Breast epithelium (tissue), 4 donors: ENCODE measurements at places on chromosomes 6 and 20. TPM values are rescaled to one million over a fixed set of nuclear protein-coding genes. Genes with fewer than 3 reads are reported as not detected.

The HTR1E gene
- not detected for total RNA-seq

The VSTM2L gene
- 0.33 TPM for total RNA-seq

The BPI gene
- not detected for total RNA-seq

The SLC35D3 gene
- total RNA-seq: not detected

The OR2J3 gene
- total RNA-seq: 0.15 TPM

The PRDM13 gene
- not detected for total RNA-seq

The TSPYL4 gene
- 15.2 TPM for total RNA-seq

The IDH3B gene
- total RNA-seq: 115 TPM

The BCAS4 gene
- total RNA-seq: 10.5 TPM

The CD93 gene
- 64.9 TPM for total RNA-seq

The PDYN gene
- total RNA-seq: not detected

The SLC39A7 gene
- total RNA-seq: 74.1 TPM

The ABHD16B gene
- total RNA-seq: not detected

GRCh38 chr6:89662659-89663223 lies 24.2 kb upstream of the LYRM2 start:
- no peak for DNase-seq

- no peak for DNase-seq
Observed at GRCh38 chr6:79372757-79373156, 138.3 kb upstream of the HMGN3 start.

DNA sequence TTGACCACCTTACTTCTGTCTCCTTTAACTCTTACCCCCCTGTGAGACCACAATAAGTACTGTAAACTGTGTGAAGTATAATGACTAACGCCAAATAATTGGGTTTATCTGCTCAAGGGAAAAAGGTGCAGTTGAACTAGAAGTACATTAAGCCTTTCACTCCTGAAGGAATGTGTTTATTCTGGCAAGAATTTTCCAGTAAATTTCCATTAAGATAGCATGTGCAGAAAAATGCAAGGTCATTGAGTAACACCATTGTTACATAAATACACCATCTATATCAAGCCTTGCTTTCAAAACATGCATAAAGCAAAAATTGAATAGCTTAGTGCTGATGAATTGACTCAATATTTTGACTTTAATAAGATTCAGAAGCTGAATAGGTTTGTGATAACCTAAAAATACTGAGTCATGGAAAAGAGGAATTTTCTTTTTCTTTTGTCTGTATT lies 65.4 kb downstream of the ARHGAP18 start:
- DNase-seq: no peak

- DNase-seq: no peak
Observed at GRCh38 chr20:52975803-52976531, 3.8 kb downstream of the TSHZ2 start.

GRCh38 chr6:85747093-85747492 lies 104.4 kb upstream of the SYNCRIP start:
- no peak for DNase-seq

GRCh38 chr6:48474830-48475229 lies 363.8 kb upstream of the PTCHD4 start:
- no peak for DNase-seq

DNA sequence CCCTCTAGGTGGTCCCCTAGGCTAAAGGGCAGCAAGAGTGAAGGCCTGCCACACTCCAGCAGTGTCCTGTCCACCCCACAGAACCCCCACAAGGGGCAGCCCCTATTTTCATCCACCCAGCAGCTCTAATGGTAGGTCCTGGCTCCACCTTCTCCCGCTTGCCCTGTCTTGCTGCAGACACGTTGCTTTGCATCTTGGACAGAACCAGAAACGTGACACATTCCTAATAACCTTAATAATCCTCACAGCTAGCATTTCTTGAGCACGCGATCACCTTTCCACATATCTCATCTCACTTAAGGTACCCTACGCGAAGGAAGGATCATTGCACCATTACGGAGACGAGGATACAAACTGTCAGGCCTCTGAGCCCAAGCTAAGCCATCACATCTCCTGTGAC lies 11.7 kb upstream of the SLC22A23 start:
- DNase-seq: no peak

DNA sequence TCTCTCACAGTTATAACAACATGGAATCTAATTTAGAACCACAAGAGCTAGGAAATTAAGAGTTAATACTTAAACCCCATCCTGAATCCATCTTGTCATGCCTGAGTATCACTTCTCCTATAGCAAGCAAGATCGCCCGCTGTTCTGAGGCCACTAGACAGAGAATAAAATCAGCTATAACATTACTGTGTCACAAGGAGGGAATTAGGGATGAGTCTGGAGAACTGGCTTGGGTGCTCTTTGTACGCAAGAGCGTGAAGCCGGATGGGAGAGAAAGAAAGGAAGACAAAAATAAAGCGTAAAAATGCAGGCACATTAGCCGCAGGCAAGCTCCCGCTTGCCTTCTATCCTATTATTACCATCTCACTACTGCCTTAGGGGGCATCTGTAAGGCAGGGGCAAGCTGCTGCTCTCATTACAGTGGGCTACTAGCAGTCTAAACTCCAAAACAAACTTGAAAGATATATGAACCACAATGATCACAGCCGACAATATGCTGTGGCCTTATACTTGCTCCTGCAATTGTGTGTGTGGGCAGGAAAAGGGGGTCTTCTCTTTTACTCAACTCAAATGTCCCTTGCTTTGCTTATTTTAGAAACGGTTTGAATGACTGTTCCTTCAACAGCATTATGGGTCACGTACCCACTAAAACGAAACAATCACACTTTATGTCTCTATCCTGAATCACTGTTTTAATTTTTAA lies 81.9 kb downstream of the GJA10 start:
- DNase-seq: no peak

DNA sequence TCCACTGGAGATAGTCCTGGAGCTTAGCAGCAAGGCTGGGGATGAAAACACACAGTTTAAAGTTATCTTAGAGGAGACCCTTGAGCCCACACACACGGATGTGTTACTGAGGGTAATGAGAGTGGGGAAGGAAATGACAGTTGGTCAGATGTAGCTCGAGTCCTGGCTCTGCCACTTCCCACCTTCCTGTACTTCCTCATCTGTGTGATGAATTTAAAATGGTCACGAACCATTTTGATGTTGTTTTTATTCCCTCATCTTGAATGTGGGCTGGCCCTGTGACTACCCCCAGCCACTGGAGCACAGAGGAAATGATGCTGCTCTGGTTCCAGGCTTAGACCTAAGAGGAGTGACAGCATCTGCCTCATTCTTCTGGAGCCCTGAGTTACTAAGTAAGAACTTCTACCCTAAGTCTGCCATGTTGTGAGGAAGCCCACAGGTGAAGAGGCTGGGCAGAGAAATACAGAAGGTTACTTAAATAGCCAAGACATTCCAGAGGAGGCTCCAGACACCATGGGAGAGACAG lies 141.2 kb downstream of the NRN1 start:
- DNase-seq: no peak

DNA sequence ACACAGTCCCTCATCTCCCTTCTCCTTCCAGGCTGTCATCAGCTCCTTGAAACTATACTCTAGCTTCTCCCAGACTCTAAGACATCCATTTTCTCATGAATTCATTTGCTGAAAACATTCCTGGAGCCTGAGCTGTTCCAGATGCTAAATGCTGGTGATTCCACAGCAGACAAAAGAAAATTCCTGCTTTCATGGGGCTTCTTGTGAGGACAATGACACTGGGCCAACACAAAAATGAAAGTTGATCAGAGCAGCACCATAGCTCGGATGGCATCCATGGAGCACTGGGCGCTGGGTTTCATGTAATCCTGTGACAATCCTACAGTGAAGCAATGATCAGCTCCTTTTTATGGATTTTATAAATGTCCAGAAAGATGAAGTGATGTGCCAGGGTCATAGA lies 47.4 kb upstream of the STX16 start:
- DNase-seq: no peak

DNA sequence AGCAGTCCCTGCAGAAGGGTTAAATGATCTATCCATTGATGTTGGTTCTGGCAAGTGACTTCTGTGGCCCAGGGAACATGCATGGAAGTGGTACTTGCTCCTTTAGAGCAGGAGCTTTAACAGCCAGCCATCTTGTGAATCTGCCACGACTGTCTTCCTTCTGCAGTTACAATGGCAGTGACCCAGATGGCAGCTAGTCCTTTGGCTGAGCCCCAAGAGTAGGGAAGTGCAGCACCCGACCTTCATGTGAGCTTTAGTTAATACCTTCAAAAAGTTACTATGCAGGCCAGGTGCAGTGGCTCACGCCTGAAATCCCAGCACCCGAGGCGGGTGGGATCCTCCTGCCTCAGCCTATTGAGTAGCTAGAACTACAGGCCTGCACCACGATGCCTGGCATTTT lies 66.4 kb downstream of the POPDC3 start:
- no peak for DNase-seq

DNA sequence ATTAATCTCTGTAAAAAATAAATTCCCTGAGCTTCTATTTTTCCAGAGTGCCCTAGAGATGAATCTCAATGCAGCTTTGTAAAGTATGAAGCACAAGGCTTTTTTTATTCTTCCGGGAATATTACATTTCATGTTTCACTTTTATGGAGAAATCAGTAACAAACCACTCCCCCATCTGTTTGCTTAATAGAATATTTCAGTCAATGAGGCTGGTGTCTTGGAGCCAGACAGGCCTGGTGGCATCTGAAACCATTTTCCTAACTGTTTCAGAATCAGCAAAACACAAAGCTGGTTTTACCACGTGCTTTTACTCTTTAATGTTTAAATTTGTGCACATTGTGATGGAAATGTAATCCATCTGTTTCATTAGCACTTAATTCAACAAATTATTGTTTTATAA lies 400.8 kb upstream of the HSF2 start:
- no peak for DNase-seq

- no peak for DNase-seq
Observed at GRCh38 chr6:134080171-134080795, 27.9 kb upstream of the SLC2A12 start.

- no peak for DNase-seq
Observed at GRCh38 chr20:49561256-49561655, 6.7 kb downstream of the PTGIS start.

DNA sequence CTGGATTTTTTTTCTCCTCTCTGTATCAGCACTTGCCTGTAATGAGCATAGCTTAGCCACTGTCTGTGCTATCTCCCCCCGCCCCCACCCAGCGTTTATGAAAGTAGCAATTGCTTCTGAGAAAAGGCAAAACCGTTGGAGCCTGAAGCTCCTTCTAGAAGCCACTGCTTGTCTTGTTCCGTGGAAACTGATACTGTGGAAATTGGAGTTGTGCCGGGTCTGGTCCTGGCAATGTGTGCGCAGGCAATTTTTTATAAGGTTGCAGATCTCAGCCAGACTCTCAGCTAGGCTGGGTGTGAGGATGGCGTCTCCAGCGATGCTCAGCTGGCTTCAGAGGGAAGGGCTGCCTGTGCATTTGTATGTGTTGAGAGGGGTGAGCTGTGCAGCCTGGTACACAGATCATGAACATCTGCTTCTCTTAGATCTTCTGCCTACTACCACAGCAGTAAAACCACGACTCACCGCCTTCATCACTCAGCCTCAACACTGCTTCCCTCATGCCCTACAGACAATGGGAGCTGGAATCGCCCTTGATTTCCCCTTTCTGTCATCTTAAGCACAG lies 72.4 kb upstream of the GTSF1L start:
- no peak for DNase-seq

- no peak for DNase-seq
Observed at GRCh38 chr6:16671302-16672289, 89.7 kb downstream of the ATXN1 start.

DNA sequence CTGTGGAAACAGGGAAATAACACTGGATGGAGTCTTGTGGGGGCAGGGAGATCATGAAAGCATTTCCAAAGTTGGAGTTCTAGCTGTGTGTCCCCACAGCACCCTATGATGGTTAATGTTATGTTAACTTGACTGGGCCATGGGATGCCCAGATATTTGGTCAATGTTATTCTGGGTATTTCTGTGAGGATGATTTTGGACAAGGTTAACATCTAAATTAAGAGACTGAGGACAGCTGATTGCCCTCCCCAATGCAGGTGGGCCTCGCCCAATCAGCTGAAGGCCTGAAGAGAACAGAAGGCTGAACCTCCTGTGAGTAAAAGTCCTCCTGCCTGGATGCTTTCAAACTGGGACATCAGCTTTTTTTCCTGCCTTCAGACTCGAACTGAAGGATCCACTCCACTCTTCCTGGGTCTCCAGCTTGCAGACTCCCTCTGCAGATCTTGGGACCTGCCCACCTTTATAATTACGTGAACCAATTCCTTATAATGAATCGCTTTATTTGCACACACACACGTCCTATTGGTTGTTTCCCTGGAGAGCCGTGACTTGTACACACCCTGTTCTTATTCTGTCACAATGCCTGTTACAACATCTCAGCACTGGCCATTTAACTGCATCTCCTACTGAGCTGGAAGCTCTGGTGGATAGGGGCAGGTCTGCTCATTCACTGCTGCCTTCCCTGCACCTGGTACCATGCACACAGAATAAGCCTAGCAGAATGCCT lies 99.5 kb upstream of the IYD start:
- DNase-seq: no peak

- no peak for DNase-seq
Observed at GRCh38 chr6:113276601-113277000, 580.5 kb upstream of the MARCKS start.

GRCh38 chr20:58719971-58720371 lies 27.4 kb downstream of the NPEPL1 start:
- DNase-seq: peak; percentile 41

GRCh38 chr20:56630506-56631317 lies 1.6 kb downstream of the TFAP2C start:
- DNase-seq: no peak

GRCh38 chr6:85458782-85459181 lies 8.9 kb downstream of the NT5E start:
- no peak for DNase-seq

DNA sequence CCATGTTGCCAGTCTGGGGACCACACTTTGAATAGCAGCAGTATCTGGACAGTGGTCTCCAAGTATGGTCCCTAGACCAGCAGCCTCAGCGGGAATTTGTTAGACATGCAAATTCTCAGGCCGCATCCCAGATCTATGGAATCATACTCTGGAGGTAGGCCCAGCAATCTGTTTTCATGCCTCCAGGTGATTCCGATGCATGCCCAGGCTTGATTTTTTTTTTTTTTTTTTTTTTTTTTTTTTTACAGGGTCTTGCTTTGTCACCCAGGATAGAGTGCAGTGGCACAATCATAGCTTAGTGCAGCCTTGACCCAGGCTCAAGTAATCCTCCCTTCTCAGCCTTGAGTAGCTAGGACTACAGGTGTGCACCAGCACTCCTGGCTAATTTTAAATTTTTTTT lies 682 bp upstream of the SLA2 start:
- no peak for DNase-seq

- no peak for DNase-seq
Observed at GRCh38 chr20:23647346-23647745, 9.6 kb upstream of the CST3 start.

- no peak for DNase-seq
Observed at GRCh38 chr20:54172532-54172855, 1.3 kb downstream of the CYP24A1 start.

- no peak for DNase-seq
Observed at GRCh38 chr6:38161754-38162492, 342.4 kb downstream of the ZFAND3 start.

DNA sequence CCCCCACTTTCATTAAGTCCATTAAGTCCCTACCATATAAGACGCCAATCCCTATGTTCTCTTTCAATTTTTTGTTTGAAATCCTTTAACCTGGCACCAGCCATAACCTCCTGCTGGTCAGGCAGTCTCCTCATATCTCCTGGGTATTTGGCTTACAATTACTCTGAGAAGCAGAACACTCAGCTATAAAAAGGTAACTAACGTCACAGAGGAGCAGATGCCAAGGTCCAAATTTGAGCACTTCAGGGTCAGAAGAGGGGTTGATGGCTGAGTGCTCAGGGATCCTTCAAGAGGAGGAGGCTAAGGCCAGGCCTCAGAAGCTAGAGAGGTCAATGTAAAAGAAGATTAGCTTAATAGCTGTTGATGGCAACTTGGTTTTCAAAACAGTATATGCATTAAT lies 22.3 kb upstream of the RCAN2 start:
- no peak for DNase-seq
